HuH-7.5 (cell line): ENCODE measurements at places on chromosomes 7 and 10.

GRCh38 chr7:111356941-111357340, 205.4 kb downstream of the IMMP2L start:
- DNase-seq: no peak

GRCh38 chr10:79409726-79410085, 35.7 kb downstream of the ZCCHC24 start:
- no peak for DNase-seq

- no peak for DNase-seq
Observed at GRCh38 chr7:134910968-134911367, 75.3 kb upstream of the AGBL3 start.

- DNase-seq: no peak
Observed at GRCh38 chr10:86945361-86946212, 11.8 kb downstream of the MMRN2 start.

DNA sequence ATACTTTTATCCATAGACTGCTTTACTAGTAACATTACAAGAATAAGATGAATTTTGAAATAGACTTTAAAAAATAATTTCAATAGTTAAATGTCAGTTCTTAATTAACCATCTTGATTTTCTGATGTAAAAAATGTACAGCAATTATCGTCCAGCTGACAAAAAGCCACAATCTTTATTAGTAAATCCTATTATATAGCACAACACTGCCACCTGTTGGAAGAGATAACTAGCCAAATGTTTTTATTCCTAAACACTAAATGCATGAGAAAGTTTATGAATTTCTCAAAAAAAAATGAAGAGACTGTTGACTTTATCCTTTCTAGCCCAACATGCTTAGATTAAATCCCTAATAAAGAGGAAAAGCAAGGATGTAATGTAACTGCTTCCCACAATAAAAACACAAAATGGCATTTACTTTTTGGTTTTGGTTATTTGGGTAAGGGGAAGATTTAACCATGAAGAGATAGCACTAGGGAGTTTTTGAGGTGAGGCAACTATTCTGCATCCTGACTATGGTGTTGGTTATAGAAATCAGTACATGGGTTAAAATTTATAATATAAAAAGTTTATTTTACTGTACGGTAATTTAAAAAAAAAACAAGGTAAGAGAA, 8.0 kb downstream of the COA1 start:
- DNase-seq: no peak

DNA sequence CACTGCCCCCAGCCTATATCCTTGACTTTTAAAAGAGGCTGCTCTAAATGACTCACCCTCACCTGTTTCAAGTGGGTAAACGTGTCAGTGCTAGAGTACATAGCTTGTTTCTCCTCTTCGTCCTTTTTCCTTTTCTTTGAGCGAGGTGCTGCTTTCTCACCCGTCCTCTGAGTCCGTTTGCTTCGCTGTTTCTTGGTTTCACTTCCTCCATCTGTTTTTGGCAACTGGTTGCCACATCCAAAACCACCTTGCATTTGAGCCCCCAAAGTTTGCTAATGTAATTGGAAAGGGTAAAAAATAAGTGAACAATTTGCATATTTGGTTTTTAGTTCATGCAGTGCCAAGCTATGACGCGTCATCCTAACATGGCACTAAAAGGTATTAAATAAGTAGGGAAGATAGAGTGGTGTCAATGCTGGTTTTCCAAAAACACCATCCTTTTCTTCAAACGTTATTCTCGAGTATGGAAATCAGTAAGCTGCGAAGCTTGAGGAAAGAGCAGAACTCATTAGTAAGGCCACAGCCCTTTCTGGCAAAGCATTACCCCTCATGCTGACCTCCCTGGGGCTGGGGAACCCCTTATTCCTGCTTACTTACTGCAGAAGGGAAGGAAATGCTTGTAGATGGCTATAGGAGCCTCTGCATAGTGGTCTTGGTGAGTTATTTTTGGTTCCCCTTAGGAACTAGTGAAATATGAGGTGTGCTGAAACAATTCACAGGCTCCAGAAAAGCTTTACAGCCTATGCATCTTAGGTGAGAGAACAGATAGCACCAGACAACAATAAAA, 133.5 kb downstream of the GALNT11 start:
- DNase-seq: no peak

- DNase-seq: no peak
Observed at GRCh38 chr7:149748076-149748874, 25.1 kb downstream of the ZNF467 start.

- DNase-seq: no peak
Observed at GRCh38 chr7:80230327-80230726, 95.7 kb downstream of the GNAI1 start.

GRCh38 chr7:136857573-136857972, 10.9 kb upstream of the CHRM2 start:
- no peak for DNase-seq

GRCh38 chr10:103661198-103661950, 167.9 kb downstream of the NEURL1 start:
- DNase-seq: no peak

- no peak for DNase-seq
Observed at GRCh38 chr10:108375691-108376090, 1211.2 kb upstream of the SORCS1 start.

DNA sequence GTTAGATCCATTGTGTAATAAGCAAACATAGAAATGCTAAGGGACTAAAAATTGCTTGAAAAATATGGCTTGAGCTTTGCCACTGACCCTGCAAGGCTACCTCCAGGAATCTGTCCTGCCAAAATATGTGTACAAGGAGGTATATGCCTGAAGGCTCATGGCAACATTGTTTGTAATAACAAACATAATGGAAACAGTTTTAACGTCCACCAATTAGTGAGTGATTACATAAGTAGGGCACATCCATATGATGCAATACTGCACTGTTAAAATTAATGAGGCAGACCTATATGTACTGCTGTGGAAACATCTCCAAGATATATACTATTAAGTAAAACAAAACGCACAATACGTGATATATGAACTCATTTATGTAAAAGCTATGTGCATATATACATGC, 13.1 kb upstream of the GOT1 start:
- DNase-seq: no peak

DNA sequence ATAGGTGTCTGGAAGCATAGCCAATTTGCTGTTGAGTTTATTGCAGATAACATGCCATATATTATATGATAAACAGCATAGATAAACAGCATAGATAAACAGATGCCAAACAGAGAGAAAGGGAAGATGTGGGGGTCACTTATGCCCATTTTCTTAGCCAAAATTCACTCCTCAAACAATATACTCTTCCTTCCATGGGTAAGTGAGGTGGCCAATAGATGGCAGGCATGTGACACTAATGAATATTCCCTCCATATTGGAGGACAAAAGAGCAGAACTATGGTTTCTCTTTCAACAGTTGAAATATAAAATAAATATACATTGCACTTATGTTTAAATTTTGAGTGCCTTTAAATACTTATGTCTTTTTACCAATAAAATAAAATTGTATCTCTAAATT, 1212.8 kb downstream of the REEP3 start:
- DNase-seq: peak; percentile 1
